Aorta (tissue), 5 donors: ENCODE measurements at places on chromosomes 16 and 17.

GRCh38 chr17:15955793-15956541 lies 11.0 kb downstream of the ADORA2B start:
- DNase-seq: no peak

- DNase-seq: no peak
Observed at GRCh38 chr16:31093132-31093703, 1.4 kb downstream of the VKORC1 start.

- no peak for DNase-seq
Observed at GRCh38 chr16:64590513-64590912, 531.4 kb downstream of the CDH11 start.

- no peak for DNase-seq
Observed at GRCh38 chr17:47776330-47777197, 43.5 kb downstream of the TBX21 start.

DNA sequence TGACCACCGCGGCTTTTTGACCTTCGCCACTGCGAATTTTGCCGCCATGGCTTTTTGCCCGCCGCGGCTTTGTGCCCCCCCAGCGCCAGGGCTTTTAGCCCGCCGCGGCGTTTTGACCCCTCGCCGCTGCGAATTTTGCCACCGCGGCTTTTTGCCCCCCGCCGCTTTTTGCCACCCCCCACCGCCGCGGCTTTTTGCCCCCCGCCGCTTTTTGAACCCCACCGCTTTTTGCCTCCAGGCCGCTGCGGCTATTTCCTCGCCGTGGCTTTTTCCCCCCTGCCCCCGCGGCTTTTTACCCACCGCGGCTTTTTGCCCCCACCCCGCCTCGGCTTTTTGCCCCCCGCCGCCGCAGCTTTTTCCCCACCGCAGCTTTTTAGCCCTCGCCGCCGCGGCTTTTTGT lies 134.8 kb upstream of the TP53TG3C start:
- no peak for DNase-seq
